ENCODE measurements at places on chromosomes 1 and 21. TPM values are rescaled to one million over a fixed set of nuclear protein-coding genes. Genes with fewer than 3 reads are reported as not detected.

DNA sequence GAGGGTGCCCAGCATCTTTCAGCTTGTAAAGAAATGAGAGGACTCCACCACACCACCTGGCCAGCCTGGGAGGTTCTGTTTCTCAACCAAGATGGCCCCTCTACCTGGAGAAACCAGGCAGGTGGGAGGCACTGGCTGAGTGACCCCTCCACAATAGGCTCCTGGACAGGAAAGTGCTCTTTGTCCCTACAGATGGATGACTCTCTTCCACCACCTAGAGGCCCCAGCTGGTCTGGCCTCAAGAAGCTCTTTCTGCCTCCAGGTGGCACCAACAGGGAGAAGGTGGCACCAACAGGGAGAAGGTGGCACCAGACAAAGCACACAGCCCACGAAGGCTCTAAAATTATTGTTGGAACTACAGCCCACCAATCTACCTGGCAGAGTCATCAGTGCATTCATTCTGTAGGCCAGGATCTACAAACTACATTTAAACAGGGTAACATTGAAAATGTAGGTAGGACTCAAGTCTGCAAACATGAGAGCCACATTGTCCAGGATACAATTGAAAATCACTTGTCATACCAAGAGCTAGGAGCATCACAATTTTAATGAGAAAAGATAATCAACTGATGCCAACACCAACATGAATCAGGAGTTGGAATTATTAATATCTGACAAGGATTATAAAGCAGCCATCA lies 14.4 kb downstream of the TMPRSS3 start:
- DNase-seq, result peak; percentile 55

DNA sequence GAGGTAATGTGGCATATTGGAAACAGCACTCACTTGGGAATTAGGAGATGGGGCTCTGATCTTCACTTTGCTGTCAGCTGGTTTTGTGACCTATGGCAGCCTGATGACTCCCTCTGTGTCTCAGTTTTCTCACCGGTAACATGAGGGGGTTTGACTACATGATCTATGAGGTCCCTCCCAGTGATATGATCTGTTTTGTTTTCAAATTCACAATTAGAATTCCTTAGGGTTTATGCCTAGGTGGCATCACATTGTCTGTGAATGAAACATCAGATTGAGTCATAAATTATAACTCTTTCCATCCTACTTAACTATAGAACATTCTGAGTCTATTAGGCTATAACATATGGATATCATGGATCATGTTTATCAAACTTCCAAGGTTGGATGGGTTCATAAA lies 386.6 kb downstream of the PTBP2 start:
- DNase-seq, result no peak

- no peak for DNase-seq
Measured at GRCh38 chr1:15902882-15903281, 55.4 kb downstream of the SPEN start.

DNA sequence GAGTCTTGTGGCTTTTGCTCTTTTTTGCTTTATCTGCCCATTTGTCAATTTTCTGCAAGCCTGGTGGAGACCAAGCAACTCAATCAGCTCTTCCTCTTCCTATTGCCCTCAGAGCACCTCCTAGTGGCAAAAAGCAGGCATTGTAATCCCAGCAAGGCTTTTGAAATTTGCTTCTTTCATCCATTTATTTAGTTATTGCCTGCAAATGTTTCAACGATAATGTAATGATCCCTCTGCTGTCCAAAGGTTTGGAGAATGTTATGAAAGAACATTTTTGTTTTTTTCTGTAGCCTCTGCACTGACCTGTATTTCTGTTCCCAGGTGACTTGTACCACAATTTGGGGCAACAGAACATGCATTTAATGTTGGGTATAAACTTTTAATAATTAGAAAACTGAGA lies 127.8 kb downstream of the GABPA start:
- peak; percentile 17 for DNase-seq

GRCh38 chr1:219147571-219148019 lies 26.1 kb upstream of the LYPLAL1 start:
- DNase-seq, result no peak

- DNase-seq, result no peak
Measured at GRCh38 chr1:101144671-101145448, 92.0 kb upstream of the S1PR1 start.

GRCh38 chr1:55334160-55334559 lies 119.0 kb upstream of the USP24 start:
- no peak for DNase-seq

DNA sequence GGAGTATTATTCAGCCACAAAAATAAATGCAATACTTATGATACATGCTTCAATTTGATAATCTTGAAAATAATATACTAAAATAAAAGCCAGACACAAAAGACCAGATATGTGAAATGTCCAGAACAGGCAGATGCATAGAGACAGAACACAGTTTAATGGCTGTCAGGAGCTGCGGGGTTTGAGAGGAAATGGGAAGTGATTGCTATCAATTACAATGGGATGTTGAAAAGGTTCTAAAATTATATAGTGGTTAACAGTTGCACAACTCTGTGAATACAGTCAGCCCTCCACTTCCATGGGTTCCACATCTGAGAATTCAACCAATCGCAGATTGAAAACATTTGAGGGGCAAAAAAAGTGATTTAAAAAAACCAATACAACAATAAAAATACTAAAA lies 54.0 kb downstream of the LTN1 start:
- DNase-seq, result no peak

- no peak for DNase-seq
Measured at GRCh38 chr1:14946684-14947238, 206.8 kb upstream of the TMEM51 start.

GRCh38 chr1:235397733-235398132 lies 30.5 kb downstream of the TBCE start:
- DNase-seq, result no peak

DNA sequence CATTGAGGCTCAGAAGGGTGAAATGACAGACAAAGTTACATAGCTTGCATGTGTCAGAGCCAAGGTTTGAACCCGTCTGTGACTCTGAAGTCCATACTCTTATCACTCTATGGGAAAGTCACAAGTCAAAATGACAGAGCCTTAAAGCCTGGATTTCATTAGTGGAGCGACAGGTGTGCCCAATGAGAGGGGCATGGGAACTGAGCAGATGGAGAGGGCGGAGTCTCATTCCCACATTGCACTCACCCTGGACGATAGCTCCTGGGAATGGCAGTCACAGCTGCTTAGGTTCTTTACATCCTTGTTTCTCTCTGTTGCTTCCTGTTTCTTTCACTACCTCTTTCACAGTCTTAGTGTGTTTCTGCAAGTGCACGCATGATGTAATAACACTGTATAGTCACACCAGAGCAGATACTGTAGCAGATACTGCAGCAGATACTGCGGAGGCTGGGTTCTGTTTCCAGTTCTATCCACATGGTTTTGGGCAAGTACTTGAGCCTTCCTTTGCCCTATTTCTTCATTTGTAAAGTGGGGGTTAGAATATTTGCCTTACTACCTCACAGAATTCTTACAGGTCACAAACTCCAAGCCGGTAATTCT lies 127.2 kb downstream of the ZSCAN20 start:
- no peak for DNase-seq

DNA sequence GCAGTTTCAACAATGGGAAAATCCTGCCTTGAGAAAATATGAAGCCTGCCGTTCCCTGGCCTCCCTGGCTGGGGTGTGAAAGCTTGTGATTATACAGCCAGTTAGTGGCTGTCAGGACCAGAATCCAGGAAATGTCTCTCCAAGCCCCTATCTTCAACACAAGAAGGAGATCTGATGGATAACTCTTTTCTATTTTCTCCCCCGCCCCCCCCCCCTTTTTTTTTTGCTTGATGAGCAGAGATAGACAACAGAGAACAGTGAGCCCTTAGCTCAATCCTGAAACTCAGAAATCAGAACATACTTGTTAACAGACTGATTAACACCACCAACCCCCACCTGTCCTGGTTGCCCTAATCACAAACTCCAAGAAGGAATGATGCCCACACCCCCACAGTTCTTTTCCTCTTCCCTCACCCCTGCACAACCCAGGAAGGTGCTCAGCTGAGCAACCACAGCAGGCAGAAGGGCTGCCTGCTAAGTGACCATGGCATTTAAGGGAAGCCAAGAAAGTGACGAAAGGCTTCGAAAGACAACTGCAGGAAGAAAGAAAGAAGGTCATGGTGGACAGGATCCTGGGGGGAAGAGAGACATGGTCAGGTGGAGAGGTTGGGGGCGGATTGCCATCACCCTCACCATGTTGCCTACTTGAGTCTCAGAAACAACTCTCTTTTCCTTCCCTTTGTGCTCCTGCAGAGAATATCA lies 12.3 kb upstream of the DENND2D start:
- DNase-seq, result no peak

Gene SPRR2D
- not detected for total RNA-seq

Gene DDX59
- total RNA-seq, result 19.4 TPM

Gene ANGPTL3
- not detected for total RNA-seq

Gene LHX8
- 0.25 TPM for total RNA-seq

Gene GPR3
- 7.8 TPM for total RNA-seq

Gene OPRD1
- 2.5 TPM for total RNA-seq

Measured in WTC11 (cell line).